Uterine smooth muscle cell (primary cell): ENCODE measurements at places on chromosomes 6 and 20. TPM values are rescaled to one million over a fixed set of nuclear protein-coding genes. Genes with fewer than 3 reads are reported as not detected.

Gene TFEB
- total RNA-seq: 3.0 and 5.6 TPM in 2 replicates

Gene C2
- total RNA-seq: 0.77 and 2.0 TPM in 2 replicates

Gene DDX43
- total RNA-seq: under 0.01 and 2.7 TPM in 2 replicates

Gene PPP1R14C
- total RNA-seq: 0.50 and 1.9 TPM in 2 replicates

Gene GJA1
- 355 and 1,114 TPM in 2 replicates for total RNA-seq

Gene MOCS1
- 9.8 and 11.9 TPM in 2 replicates for total RNA-seq

Gene MYLK2
- total RNA-seq: 0.12 and 0.44 TPM in 2 replicates

Gene MEI4
- not detected in 2 replicates for total RNA-seq

Gene RSPH9
- 0.44 and 1.2 TPM in 2 replicates for total RNA-seq

Gene MARCKS
- 130 and 144 TPM in 2 replicates for total RNA-seq

Gene MAN1A1
- total RNA-seq: 90.0 and 131 TPM in 2 replicates

Gene MYMX
- total RNA-seq: not detected in 2 replicates

Gene FAM209A
- not detected in 2 replicates for total RNA-seq

Gene MTFR2
- 1.6 and 8.1 TPM in 2 replicates for total RNA-seq

Gene RIPPLY2
- under 0.01 and 0.87 TPM in 2 replicates for total RNA-seq

Gene NELFCD
- total RNA-seq: 49.1 and 72.0 TPM in 2 replicates

Gene GGT7
- 8.5 and 18.2 TPM in 2 replicates for total RNA-seq

Gene FAM184A
- 1.00 and 1.1 TPM in 2 replicates for total RNA-seq

Gene TFAP2A
- not detected in 2 replicates for total RNA-seq

Gene CNR1
- under 0.01 TPM in 1 of 2 replicates, not detected in the other for total RNA-seq

Gene HEBP2
- total RNA-seq: 31.2 and 65.4 TPM in 2 replicates

Gene RIMS4
- total RNA-seq: 0.12 TPM in 1 of 2 replicates, not detected in the other

Gene TSBP1
- under 0.01 TPM in 1 of 2 replicates, not detected in the other for total RNA-seq

Gene WFDC10B
- not detected in 2 replicates for total RNA-seq

Gene SCRT2
- total RNA-seq: not detected in 2 replicates

Gene PAK5
- not detected in 2 replicates for total RNA-seq

Gene C20orf202
- total RNA-seq: 0.12 TPM in 1 of 2 replicates, not detected in the other

Gene REM1
- not detected in 2 replicates for total RNA-seq

Gene AKAP12
- total RNA-seq: 114 and 117 TPM in 2 replicates

Gene MSH5
- total RNA-seq: 13.0 and 21.6 TPM in 2 replicates

Gene TAF4
- 4.4 and 4.6 TPM in 2 replicates for total RNA-seq

Gene IMPG1
- 0.37 TPM in 1 of 2 replicates, not detected in the other for total RNA-seq

Gene ULBP3
- 9.9 and 10.0 TPM in 2 replicates for total RNA-seq

Gene PREX1
- total RNA-seq: 21.4 and 24.3 TPM in 2 replicates

Gene DYNLT2
- total RNA-seq: 1.5 and 2.0 TPM in 2 replicates

Gene RGS19
- total RNA-seq: 7.5 and 8.7 TPM in 2 replicates

Gene CCN6
- not detected in 2 replicates for total RNA-seq

Gene CPXM1
- 3.5 and 4.8 TPM in 2 replicates for total RNA-seq

Gene IRF4
- under 0.01 TPM in 2 replicates for total RNA-seq

Gene NKX2-4
- not detected in 2 replicates for total RNA-seq

Gene PKHD1
- not detected in 2 replicates for total RNA-seq

Gene BTNL2
- total RNA-seq: not detected in 2 replicates

Gene WASF1
- 9.0 and 10.7 TPM in 2 replicates for total RNA-seq

Gene NKX2-2
- total RNA-seq: not detected in 2 replicates

Gene BPIFA2
- not detected in 2 replicates for total RNA-seq

Gene FAXC
- total RNA-seq: 1.2 TPM in 2 replicates

Gene TFAP2D
- not detected in 2 replicates for total RNA-seq

Gene UBD
- total RNA-seq: not detected in 2 replicates

Gene HSPA12B
- 0.11 and 0.12 TPM in 2 replicates for total RNA-seq

Gene CAGE1
- total RNA-seq: under 0.01 and 0.11 TPM in 2 replicates

Gene SFTA2
- not detected in 2 replicates for total RNA-seq

Gene PRDM1
- total RNA-seq: 3.3 and 3.4 TPM in 2 replicates

Gene TP53RK
- total RNA-seq: 13.7 and 14.2 TPM in 2 replicates

Gene HFE
- 14.7 and 21.1 TPM in 2 replicates for total RNA-seq

Gene HLA-DRB5
- total RNA-seq: not detected in 2 replicates

Gene NDUFAF5
- 17.0 and 20.1 TPM in 2 replicates for total RNA-seq
